Cortex of kidney (tissue), 1 donor: ENCODE measurements at places on chromosomes 1 and 21.

- no peak for DNase-seq
These were observed 7.7 kb upstream of the HLCS start for GRCh38 chr21:36973986-36974850.

- DNase-seq: no peak
These were observed 25.0 kb downstream of the WNT9A start for GRCh38 chr1:227922501-227923352.

- DNase-seq: no peak
These were observed 725.2 kb downstream of the PTPRU start for GRCh38 chr1:29961293-29962059.

DNA sequence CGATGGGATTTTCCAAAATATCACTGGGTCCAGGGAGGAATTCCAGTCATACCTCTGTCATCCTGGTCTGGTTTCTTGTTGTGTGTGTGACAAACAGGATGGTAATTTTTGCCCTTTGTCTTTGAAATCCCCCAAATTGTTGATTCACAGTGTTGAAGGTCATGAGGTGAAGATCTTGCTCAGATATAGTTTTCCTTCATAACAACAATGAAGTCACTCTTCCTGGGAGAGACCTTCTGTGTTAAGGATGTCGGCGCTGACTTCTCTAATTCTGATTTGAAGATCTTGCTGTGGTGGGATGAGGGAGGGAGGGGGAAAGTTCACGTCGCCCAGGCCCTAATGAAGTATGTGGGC lies 32.2 kb upstream of the MPZL1 start:
- no peak for DNase-seq

DNA sequence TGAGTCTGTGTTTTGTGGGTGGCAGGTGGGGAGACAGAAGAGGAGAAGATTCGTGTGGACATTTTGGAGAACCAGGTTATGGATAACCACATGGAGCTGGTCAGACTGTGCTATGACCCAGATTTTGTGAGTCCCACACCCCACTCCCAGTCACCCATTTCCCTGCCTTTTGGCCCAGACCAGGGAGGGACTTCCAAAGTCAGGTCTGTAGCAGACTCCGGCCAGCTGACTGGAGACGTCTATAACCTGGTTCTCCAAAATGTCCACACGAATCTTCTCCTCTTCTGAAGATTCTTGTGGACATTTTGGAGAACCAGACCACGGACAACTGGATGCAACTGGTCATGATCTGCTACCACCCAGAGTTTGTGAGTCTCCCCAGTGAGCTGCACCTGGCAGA lies 1.6 kb downstream of the GSTM5 start:
- DNase-seq: no peak

- no peak for DNase-seq
These were observed 15.0 kb downstream of the PCSK9 start for GRCh38 chr1:55054396-55054795.

- DNase-seq: no peak
These were observed 18.4 kb upstream of the LY9 start for GRCh38 chr1:160777486-160778089.

DNA sequence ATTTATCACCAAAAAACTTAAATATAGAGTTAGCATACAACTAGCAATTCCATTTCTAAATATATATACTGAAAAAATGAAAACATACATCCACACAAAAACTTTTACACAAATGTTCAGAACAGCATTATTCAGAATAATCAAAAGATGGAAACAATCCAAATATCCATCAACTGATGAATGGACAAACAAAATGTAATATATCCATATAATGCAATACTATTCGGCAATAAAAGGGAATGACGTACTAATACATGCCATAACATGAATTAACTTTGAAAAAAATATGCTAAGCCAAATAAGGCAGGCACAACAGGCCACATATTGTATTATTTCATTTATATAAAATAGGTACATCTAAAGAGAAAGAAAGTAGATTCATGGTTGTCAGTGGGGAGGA lies 33.9 kb downstream of the TUT4 start:
- DNase-seq: no peak

DNA sequence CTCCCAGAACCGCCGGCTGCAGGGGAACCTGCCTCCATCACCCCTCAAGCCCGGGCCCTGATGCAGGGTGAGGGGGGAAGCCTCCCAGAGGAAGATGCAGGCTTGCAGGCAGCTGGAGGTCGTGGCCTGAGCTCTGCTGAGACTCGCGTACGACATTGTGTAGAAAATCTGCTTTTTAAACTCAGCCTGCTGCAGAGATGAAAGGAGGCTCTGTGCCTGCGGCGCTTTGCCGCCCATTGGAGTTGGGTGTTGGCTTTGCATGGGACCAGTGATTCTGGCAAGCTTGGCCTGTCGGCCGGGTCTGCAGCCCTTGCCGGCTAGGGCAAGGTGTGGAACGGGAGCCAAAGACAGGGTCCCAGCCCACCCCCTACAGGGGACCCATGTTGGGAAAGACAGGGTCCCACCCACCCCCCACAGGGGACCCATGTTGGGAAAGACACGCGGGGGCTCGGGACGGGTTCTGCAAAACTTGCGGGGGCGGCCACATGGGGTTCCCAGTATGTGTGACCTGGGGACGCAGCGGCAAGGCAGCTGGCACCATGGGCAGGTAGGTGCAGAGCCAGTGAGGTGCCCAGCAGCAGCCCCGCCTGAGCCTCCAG lies 55.6 kb downstream of the SLX9 start:
- DNase-seq: no peak

GRCh38 chr1:190477762-190478148 lies at the start of gene BRINP3:
Gene BRINP3, minus strand, starts transcription at chr1:190477864.
- no peak for DNase-seq

DNA sequence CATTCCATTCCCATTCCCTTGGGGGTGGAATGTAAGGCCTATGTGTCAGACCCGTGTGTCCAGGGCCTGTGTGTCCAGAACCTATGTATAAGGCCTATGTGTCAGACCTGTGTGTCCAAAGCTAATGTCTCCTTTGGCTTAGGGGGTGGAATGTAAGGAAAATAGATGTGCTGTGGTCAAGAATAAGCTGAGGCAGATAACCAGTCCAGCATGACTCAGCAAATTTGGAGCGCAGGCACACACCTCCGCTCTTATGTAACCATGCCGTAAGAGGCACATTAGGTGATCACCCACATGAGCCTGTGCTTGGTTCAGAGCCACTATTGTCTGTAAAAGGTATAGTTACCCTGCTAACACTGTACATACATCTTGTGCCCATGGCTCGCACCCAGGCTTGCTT lies 150.8 kb upstream of the SGIP1 start:
- no peak for DNase-seq

DNA sequence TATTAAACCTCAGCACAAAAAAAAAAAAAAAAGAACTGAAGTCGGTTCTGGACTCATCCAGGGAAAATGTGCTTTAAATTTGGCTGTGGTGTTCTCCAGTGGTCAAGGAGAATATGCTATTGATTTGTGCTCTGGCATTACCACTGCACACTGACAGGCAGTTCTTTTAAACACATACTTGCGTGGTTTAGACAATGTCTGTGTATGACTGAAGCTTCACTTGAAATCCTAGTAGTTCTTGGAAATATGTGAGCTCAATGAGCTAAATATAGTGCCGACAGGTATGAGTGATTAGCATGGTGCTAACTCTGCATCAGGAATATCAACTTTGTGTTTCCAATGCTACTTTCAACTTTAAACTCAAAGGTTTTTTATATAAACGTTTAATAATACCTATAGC lies 415.6 kb downstream of the SMYD3 start:
- DNase-seq: no peak

DNA sequence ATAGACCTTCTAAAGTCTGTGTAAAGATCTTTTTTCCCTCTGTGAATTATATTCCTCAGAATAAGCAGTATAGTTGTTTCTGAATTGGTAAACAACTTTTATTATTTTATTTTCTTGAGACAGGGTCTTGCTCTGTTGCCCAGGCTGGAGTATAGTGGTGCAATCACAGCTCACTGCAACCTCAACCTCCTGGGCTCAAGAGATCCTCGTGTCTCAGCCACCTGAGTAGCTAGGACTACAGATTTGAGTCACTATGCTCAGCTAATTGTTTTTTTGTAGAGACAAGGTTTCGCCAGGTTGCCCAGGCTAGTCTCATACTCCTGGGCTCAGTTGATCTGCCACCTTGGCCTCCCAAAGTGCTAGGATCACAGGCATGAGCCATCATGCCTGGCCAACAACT lies 26.6 kb upstream of the HMGN1 start:
- no peak for DNase-seq

- no peak for DNase-seq
These were observed 2.7 kb downstream of the PSMG1 start for GRCh38 chr21:39180429-39181019.

DNA sequence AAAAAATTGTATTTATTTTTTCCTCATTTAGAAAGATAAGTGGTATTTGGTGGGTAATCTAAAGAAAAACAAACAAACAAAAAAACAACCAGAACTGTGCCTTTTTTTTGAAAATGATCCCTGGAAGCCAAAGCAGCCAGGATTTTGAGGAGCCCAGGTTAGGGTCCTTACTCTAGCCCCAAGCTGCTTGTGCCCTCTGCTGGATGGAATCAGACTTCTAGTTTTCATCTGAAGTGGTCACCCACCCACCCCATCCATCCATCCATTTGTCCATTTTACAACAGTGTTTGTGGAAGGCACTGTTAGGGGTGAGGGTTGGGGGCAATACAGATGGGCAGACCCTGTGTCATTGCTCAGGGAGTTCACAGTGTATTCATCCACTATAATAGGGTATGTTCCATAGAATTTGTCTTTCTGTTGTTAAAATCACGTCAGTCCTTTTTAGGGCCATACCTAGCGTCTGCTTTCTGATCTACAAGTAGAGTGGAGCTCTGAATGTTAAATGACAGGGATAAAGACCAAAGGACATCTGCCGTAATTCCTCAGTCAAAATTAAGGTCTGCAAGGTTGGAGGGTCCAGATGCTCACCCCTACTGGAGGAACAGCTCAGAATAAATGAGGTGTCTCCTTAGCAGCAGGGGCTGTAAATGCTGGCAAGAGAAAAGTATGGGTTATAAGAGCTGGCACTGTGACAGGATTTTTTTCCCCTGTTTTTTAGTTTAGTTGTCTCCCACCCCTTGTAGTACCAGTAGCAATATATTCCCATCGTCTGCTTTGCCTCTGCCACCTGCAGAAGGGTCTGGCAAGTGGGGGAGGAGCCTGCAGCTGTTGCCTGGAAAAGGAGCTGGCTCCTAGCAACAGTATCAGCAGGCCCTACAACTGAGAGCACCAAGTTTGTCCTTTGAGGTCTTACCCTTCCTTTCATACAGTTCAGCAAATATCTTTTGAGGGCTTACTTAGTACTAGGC lies 3.2 kb downstream of the LRRC42 start:
- DNase-seq: no peak

GRCh38 chr1:8889925-8890785 lies 11.7 kb upstream of the ENO1 start:
- no peak for DNase-seq

GRCh38 chr1:245388687-245389086 lies 233.9 kb downstream of the KIF26B start:
- no peak for DNase-seq

- no peak for DNase-seq
These were observed 213.8 kb upstream of the C1orf174 start for GRCh38 chr1:4113897-4114296.

DNA sequence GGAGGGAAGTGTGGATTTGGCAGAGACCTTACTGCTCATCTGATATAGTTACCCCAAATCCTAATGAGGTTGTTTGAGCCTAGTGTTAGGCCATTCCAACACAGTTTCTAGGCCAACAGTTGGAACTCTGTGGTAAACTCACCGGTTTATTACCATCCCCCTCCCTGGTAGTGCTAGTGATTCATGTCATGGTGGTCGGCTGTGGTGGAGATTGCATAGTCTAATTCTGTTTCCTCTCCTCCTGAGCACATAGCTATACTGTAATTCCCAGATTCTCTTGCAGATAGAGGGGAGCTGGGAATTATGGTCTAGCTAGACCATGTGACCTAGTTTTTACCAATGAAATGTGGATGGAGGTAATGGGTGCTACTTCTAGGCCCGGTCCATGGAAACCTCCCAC lies 123.7 kb upstream of the KIF26B start:
- no peak for DNase-seq

- DNase-seq: no peak
These were observed 245.3 kb upstream of the RAB4A start for GRCh38 chr1:229025576-229025975.

DNA sequence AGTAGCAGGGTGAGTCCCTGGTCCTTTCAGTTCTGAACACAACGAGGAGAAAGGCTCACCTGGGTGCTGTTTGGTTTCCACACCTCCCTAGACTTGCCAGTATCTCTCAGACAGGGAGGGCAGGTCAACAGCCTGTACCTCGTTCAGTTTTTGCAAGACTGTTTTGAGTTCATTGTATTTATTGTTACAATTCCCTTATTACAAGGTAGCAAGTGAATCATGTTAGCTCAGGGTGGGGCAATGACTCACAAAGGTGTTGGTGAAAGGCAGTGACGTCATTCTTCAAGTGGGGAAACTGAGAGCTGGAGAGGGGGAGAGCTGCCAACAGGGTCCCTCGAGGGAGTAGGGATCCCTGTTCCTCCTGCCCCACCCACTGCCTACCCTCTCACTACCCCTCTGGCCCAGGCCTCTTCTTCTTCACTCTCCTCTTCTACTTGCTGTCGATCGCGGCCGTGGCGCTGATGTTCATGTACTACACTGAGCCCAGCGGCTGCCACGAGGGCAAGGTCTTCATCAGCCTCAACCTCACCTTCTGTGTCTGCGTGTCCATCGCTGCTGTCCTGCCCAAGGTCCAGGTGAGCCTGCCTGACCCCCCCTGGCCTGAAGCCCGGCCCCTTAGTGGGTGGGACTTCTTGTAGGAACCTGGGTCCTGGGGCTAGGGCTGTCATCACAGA lies 13.4 kb downstream of the SERINC2 start:
- no peak for DNase-seq

- DNase-seq: no peak
These were observed 236.2 kb upstream of the KAZN start for GRCh38 chr1:14362331-14362730.

GRCh38 chr1:233673261-233673946 lies 59.5 kb downstream of the KCNK1 start:
- no peak for DNase-seq

- DNase-seq: no peak
These were observed 49.8 kb upstream of the GNG12 start for GRCh38 chr1:67883069-67883468.

DNA sequence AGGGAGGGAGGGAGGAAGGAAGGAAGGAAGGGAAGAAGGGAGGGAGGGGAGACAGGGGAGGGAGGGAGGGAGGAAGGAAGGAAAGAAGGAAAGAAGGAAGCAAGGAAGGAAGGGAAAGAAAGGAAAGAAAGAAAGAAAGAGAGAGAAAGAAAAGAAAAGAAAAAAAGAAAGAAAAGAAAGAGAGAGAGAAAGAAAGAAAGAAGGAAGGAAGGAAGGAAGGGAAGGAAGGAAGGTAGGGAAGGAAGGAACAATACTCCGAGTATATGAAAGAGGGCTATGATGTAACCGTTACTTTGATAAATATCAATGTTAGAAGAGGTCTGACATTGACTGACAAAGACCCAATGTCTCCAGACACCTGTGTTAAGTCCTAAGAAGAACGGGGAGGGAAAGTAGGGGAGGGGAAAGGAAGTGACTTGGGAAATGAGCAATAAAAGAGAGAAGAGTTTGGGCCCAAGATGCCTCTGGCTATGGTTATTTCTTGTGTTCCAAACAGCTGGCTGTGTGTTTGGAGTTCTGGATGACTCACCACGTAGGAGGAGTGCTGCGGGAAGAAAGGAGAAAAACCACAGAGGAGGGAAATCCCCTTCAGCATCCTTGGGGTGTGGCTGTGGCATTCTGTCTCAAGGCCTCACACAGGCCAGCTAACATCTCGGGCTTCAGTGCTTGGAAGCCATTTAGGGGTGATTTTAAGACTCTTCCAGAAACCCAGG lies 37.0 kb upstream of the RXRG start:
- DNase-seq: no peak

GRCh38 chr1:246609632-246610031 lies 43.4 kb downstream of the CNST start:
- no peak for DNase-seq

- no peak for DNase-seq
These were observed 808.7 kb downstream of the NCAM2 start for GRCh38 chr21:21806711-21807597.
